ENCODE measurements at places on chromosomes 3 and 15.

- no peak for DNase-seq
Measured at GRCh38 chr3:181948286-181948685, 236.6 kb downstream of the SOX2 start.

DNA sequence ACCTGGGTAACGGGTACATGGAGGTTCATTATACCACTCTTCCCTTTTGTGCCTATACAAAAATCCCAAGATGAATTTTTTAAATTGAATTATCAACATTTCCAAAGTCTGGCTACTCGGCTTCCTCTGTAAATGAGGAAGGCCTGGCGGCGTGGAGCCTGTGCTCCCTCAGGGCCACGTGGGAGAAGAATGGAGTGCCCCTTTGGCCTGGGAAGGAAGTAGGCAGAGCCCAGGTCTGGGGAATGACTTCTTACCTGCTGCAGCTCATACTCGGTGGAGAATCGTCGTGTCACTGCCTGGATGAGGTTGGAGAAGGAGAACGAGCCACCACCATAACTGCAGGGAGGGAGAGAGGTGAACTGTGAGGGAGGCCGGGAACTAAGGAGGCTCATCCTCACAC, 14.1 kb downstream of the MESP2 start:
- no peak for DNase-seq

- DNase-seq, result no peak
Measured at GRCh38 chr3:22939349-22939748, 263.8 kb upstream of the UBE2E2 start.

DNA sequence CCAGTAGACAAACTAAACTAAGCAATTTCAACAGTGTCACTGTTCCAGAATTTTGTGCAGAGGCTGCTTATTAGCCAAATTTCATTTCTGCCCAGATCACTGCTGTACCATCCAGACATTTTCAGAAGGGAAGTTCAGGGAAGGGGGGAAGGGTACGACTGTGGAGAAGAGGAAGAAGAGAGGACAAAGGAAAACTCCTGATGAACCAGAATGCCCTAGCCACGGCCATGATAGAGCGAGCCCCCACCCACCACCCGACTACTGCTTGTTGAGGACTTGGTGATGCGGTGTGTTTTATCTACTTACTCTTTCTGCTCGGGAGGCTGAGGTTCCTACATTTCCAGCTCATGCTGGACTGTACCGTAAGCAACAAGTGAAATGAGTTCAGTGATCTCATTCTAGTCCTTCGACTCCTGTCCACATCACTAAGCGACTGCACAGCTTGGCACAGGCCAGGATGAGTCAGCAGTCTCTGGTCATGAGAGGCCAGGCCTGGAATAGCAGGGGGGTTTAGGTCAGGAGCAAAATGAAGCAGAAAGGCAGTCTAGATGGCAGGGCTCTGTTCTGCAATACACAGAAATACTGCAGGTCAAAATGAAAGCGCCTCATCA, 330.8 kb downstream of the TIGIT start:
- peak; percentile 57 for DNase-seq

- DNase-seq, result no peak
Measured at GRCh38 chr3:127233371-127233770, 40.4 kb downstream of the PRR23E start.
